Caudate nucleus (tissue), 63 donors: ENCODE measurements at places on chromosomes 5 and 9.

DNA sequence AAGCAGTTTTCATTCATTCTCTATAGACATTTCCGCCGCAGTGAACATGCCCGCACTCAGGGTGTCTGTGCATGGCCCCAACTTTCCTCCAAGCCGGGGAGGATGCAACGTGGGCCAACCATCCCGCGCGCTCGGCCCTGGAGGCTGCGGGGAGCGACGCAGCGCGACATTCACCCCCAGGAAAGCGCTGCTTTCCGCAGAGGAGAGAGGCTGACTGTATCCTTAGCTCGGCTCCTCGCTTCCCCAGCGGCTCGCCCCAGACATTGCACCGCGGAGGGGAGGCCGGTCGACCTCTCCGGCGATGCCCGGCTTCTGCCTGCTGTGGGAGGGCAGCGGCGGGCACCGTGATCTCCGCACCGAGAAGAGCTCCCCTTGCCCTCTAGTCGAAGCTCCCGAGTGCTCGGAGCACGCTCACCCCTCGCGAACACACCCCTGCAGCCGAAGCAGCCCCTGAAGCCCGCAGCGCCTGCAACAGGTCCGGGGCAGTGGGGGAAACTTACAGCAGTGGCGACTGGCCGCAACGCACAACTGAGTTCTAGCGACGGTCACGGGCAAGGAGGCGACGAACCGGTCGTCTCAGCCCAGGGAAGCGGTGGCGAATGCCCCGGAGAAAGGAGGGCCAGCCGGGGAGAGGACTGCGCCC, 600 bp downstream of the ENC1 start:
- DNase-seq: peak; percentile 42

DNA sequence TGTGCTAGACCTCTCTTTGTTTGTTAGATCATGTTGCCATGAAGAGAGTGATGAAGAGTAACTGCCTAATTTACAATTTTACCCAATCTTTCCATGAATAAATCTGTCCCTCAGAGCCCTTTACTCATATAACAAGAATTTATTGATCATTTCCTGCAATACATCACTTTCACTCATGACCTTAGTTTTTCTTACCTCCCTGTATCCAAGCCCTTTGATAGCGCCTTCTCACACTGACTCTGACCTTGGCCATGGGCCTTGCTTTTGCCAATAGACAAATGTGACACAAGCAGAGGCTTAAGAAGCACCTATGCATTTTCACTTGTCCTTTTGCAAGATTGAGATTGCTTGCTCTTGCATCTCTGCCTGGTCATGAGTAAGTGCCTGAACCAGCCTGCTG, 288.1 kb downstream of the NNT start:
- DNase-seq: no peak

GRCh38 chr5:72955143-72955767, 586 bp upstream of the FCHO2 start:
- DNase-seq: no peak

DNA sequence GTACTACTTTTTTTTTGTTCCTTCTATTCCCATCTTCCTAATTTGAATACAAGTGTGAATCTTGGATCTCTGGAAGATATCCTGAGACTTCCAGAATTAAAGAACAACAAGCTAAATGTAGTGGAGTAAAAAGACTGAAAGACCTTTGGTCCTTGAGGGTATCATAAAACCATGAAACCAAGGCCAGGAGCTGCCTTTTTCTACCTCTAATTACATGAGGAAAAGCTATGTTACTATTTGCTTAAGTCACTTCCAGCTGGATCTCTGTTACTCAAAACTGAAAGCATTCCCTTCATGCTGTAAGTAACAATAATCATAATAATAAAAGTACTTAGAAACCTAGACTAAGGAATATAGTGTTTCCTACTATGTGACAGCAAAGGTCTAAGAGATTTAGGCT, 649.6 kb downstream of the KCTD16 start:
- no peak for DNase-seq

DNA sequence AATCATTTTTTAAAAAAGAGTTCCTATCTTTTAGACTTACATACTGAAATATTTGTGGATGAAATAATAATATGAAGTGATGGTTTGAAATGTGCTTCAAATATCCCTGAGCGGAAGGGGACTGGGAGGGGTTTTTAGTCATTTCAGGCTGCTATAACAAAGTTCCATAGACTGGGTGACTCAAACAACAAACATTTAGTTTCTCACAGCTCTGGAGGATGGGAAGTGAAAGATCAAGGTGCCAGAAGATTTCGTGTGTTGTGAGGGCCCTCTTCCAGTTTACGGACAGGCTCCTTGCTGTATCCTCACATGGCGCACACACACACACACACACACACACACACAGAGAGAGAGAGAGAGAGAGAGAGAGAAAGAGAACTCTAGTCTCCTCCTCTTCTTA, 27.1 kb upstream of the TEX10 start:
- DNase-seq: no peak

GRCh38 chr5:2286250-2286649, 403.5 kb upstream of the IRX4 start:
- no peak for DNase-seq

GRCh38 chr9:124510650-124511425, 3.6 kb upstream of the NR5A1 start:
- no peak for DNase-seq

- no peak for DNase-seq
Observed at GRCh38 chr5:181039471-181039870, 595 bp upstream of the BTNL9 start.

DNA sequence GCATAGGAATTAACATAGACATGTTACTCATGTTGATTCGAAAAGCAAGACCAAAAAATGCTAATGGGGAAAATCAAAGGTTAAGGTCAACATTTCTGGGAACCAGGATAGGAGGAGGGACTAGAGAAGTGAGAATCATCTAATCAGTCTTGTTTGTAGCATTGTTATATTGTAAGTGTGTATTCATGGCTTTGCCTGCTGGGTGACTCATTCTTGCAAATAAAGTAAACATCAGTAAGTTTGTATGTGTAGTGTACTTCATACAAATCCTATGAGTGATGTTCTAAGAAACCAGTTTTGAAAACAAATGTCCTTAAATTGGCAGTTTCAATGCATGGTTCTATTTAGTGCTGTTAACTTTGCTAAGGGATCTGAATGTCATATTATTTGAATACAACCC, 79.0 kb upstream of the TMEM252 start:
- DNase-seq: no peak
